ENCODE measurements at places on chromosomes 12 and 14.

- no peak for DNase-seq
These were observed 31.2 kb upstream of the KLC1 start for GRCh38 chr14:103597623-103598377.

DNA sequence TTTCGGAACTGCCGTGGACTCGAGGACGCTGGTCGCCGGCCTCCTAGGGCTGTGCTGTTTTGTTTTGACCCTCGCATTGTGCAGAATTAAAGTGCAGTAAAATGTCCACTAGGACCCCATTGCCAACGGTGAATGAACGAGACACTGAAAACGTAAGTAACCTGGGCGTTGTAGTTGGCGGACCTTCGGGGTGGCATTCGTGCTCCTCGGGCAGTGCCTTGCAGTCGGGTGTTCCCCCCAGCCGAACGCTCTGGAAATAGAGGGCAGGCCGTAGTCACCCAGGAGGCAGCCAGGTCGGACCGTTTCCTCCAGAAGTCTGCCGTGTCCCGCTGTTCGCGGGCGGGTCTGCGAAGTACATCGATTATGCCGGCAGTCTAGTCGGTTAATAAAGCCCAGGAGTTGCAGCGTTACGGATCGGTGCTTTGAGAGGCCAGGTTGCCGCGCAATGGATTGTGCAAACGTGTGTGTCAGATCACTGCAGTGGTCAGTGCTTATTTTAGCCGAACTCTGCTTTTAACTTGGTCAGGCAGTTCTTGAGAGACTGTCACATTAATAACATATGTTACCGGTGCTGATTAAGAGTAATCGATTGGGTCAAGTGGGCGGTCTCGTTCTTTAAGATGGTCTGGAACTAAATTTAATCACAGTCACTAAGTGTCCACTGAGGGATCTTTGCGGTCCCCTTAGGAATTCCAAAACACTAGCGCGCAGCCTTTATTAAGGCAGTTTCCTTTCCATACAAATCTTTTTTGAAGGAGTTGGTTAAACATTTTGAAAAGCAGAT is 906 bp downstream of the MARK3 start:
- DNase-seq = peak; percentile 9

- DNase-seq = peak; percentile 40
These were observed 1.2 kb downstream of the RPLP0 start for GRCh38 chr12:120199595-120200306.

DNA sequence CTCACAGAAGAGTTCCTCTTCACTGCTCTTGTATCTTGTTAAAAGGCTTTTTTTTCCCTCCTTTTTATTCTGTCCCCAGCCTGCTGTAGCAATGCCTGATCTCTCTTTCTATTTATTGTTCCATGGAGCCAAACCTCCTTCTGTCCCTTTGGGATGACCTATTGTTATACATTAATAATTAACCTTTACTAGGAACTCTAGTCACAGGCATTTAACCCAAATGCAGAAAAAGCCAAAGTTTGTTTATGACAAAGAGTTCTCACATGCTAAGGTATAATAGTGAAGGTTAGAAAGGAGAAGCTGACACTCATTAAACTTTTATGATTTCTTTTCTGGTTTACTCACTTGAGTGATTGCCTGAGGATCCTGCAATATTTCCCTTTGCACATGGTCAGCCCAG is 535.8 kb downstream of the NRXN3 start:
- no peak for DNase-seq

DNA sequence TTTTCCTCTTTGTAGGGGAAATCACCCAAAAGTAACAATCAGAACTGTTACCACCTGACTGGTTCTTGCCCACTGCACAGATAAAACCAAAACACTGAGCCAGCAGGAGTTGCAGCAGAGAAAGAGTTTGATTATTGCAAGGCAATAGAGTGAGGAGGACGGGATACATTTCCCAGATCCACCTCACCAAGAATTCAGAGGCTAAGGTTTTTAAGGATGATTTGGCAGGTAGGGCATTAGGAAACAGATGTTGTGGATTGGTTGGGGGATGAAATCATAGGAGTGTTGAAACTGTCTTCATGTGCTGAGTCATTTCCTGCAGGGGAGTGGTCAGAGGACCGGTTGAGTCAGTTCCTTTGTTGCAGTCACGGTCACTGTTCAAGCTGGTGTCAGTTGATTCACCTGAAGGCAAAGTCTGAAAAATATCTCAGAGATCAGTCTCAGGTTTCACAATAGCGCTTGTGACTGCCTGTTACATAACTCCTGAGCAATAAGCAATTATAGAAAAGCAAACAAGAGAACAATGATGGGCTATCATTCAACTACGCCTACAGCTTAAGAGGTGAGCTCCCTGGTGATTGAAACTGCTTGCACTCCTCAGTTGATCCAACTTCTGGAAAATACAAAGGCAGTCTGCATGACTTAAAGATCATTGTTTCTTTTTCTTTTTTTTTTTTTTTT is 20.3 kb upstream of the AMN1 start:
- peak; percentile 39 for DNase-seq

DNA sequence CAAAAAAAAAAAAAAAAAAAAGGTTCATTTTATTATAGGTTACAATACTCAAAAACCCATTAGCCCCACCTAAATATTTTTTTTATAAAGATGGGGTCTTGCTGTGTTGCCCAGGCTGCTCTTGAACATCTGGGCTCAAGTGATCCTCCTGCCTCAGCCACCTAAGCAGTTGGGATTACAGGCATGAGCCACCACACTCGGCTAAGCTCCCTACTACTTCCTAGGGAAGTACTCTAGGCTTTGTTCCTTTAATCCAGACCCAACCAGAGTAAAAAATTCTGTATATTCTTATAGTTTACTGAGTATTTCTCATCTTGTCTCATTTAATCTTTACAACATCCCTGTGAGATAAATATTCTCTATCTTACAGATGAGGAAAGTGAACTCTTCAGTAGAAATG is 50.7 kb downstream of the RBMS2 start:
- no peak for DNase-seq

DNA sequence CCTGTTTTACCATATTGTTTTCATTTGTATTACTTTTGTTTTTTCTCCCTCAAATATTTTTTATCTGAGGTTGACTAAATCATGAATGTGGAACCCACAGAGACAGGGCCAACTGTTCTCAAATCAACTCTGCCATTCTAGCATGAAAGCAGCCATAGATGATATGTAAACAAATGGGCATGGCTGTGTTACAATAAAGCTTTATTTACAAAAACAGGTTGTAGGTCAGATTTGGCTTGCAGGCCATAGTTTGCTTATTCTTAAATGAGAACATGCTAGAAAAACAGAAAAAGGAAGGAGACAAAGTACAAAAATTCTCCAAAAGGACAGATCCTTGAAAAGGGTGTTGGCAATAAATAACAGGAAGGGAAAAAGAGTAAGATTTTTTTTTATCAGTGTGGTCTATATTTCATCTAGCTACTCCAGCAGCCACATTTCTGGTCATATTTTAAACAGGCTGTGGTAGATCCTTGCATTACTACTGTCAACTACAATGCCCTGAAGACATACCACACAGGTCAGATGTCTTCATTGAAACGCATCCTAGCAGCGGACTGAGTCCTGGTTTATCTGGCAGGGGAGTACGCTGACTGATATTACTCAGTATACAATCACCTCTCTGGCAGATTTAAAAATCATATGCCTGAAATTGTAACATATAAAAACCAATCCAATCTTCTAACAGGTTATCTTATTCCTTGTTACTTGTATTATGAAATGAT is 42.9 kb downstream of the SPPL3 start:
- DNase-seq = no peak

DNA sequence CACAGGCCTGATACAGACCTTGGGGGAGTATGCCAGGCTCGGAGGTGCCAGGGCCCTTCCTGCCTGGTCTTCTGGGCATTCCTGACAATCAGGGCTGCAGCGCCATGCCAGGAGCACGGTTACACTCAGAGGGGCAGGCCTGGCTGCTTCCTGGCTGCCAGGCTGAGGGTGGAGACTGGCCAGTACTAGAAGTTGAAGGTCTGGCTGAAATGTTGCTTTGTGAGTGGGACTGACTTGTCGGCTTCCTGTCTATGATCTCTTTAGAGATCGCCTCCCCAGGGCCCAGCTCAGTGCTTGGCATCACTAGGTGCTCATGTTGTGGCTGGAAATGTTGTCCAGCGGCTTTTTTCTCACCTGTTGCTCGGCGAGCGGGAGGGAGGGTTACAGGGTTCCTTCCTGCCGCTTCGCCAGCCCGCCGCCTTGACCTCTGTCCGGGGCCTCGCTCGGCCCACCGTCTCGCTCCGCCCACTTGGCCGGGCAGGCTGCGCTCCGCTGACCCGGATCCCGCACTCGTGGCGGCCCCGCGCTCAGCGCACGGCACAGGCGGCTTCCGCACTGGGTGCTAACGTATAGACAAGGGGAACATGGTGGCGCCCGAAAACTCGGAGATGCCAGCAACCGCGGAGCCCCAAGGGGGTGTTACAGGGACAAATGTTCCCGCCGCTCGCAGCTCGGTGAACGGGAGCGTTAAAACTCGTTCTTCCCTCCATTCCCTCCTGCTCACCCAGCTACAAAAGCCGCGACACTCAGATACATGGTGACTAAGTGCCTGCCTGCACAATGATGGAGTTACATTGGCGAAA is 32.6 kb downstream of the PAPLN start:
- DNase-seq = no peak

- no peak for DNase-seq
These were observed 411.1 kb downstream of the NRXN3 start for GRCh38 chr14:78581229-78581628.

GRCh38 chr12:132470397-132470796 is 19.6 kb upstream of the FBRSL1 start:
- no peak for DNase-seq

DNA sequence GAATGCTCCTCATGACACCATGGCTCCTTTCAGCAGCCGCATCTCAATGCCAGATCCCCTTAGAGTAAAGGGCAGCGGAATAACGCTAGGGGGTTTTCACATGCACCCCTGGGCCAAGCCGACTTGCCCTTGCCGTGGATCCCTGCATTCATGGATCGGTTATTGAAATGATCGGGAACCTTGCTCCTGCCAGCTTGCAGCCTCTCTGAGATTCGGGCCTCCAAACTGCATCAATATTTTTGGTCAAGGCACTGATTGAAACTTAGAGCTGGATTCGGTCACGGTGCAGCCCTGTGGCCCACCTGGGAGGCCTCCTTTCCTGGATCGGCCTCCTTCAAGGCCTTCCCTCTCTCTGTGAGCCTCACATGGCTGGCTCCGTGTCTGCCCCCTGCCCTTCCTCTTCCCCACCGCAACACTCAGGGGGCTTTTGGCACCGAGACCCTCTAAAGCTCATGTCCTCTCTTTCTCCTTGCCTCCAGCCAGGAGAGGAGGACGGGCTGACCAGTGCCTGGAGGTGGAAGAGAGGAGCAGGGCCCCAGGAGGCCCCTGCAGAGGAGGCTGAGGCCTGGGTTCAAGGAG is 1.8 kb downstream of the PTPN6 start:
- no peak for DNase-seq

Data from activated T-helper 1 cell treated with anti-CD3 and anti-CD28 coated beads, Interleukin-2, amount 50 U/mL, for 16 hours (primary cell).